ENCODE measurements at places on chromosomes 1 and 21.
A peak's percentile ranks its signal among the peaks of the same experiment; 100 is the strongest.

GRCh38 chr1:74847715-74848114 lies 114.8 kb downstream of the TYW3 start:
- DNase-seq = no peak

- no peak for DNase-seq
These were observed 23.2 kb downstream of the SLC44A5 start for GRCh38 chr1:75587692-75588091.

GRCh38 chr1:47562799-47563198 lies 125.0 kb downstream of the FOXD2 start:
- no peak for DNase-seq

GRCh38 chr1:235511470-235512240 lies 7.4 kb upstream of the B3GALNT2 start:
- no peak for DNase-seq

DNA sequence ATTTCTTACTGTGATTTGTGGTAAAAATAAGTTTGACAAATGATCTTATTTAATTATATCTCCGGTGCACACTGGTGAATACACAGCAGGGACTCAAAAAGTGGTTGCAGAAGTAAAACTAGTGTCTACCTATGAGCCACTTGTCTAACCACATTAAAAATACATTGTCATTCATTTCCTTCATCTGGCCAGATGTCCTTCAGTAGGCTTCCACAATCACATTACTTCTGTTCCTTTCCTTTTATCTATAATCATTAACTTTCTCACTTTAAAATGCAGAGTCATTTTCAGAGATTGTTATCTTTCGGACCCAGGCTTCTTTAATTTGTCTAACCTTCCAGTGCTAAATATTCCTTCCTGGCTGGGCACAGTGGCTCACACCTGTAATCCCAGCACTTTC lies 3.0 kb downstream of the RBBP5 start:
- DNase-seq = no peak

DNA sequence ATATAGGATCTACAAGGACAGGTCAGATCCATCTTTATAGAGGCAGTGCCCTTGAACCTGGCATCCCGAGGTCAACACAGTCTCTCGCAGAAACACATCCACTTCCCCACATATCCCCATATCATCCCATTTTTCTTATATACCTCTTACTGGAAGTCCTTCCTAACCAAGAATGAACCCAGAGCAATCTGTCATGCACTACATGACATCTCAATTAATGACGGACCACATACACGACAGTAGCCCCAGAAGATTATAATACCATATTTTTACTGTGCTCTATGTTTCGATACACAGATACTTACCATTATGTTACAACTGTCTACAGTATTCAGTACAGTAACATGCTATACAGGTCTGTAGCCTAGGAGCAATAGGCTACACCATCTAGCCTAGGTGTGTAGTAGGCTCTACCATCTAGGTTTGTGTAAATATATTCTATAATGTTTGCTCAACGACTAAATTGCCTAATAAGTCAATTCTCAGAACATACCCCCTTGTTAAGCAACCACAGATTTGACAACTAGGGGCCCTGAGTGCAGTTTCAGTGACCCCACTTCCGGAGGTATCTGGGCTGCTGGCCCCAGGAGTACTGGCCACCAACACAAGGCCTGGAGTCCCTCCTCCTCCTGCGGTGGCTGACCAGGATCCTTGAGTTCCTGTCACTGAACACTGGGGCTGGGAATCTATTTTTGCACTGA lies 28.1 kb downstream of the PTPN14 start:
- no peak for DNase-seq

GRCh38 chr1:58848818-58849411 lies 65.1 kb upstream of the JUN start:
- peak; percentile 57 for DNase-seq

DNA sequence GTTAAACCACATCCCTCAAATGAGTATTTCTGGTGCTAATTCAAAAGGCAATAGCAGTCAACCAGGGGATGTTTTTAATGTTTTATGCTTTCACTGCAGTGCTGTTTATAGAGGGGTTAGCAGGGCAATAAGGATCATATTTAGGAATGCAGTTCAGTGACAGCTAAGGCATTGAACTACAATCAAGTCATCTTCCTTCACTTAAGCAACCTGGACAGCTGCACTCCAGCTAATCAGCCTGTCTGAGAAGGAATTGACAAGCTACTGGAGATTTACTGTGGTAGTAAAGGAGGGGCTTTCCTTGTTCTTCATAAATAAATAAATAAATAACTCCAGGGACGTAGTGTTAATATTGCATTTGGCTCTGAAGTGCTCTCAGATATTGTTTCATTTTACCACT lies 93.9 kb downstream of the DAB1 start:
- no peak for DNase-seq

- no peak for DNase-seq
These were observed 19.9 kb downstream of the ACOT11 start for GRCh38 chr1:54567961-54568360.

- DNase-seq = no peak
These were observed 178.6 kb downstream of the TGFBR3 start for GRCh38 chr1:91707114-91707889.

- DNase-seq = no peak
These were observed 22.0 kb upstream of the KCTD3 start for GRCh38 chr1:215545096-215545495.

DNA sequence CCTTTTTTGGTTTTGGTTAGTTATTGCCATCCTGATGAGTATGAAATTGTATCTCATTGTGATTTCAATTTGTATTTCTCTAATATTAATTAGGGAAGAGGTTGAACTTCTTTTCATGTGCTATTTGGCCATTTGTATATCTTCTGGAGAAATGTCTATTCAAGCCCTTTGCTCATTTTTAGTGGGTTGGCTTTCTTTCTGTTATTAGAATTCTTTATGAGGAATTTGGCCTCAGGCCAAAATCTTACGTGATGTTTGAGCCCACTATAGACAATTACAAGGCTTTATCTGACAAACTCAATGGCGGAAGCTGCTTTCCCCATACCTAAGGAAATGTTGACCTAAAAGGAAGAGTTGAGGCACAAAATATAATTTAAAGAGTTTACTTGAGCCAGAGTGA lies 32.9 kb downstream of the IVNS1ABP start:
- DNase-seq = no peak

DNA sequence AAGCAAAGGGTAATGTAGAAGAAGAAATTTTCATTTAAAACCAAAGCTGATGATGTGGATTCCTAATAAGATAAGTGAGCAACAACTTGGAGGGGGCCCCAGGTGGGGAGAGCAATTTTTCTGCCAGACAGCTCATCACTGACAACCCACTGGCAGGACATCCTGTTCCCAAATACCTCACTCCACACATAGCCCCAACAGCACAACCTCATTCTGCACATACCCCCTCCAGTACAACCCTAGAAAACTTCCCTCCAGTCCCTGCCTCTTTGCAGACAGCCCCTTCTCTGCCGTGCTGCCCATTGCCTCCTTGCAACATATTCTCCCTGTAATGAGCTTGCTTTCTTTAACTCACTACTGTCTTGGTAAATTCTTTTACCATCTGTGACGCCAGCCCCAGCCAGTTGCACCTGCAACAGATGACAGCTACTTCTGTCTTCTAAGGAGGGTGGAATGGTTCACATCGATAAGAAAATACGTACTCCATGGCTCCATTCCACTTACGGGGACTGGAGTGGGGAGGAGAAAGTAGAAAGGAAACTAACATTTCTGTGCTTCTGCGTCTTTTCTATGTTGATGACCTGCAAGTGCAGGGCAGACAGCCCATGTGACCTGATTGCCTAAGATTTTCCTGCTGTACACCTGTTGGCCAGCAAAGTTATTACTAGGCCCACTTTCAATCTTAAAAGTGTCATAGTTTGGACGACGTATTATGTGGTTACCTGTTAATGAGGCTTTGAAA lies 14.7 kb downstream of the RHEX start:
- DNase-seq = no peak

GRCh38 chr1:160325252-160325651 lies 17.8 kb downstream of the COPA start:
- DNase-seq = no peak

- DNase-seq = no peak
These were observed 11.9 kb upstream of the SRARP start for GRCh38 chr1:15992187-15992553.

- no peak for DNase-seq
These were observed 250.3 kb downstream of the SDCCAG8 start for GRCh38 chr1:243505986-243506689.

- DNase-seq = no peak
These were observed 55.3 kb downstream of the SHCBP1L start for GRCh38 chr1:182897696-182898095.

DNA sequence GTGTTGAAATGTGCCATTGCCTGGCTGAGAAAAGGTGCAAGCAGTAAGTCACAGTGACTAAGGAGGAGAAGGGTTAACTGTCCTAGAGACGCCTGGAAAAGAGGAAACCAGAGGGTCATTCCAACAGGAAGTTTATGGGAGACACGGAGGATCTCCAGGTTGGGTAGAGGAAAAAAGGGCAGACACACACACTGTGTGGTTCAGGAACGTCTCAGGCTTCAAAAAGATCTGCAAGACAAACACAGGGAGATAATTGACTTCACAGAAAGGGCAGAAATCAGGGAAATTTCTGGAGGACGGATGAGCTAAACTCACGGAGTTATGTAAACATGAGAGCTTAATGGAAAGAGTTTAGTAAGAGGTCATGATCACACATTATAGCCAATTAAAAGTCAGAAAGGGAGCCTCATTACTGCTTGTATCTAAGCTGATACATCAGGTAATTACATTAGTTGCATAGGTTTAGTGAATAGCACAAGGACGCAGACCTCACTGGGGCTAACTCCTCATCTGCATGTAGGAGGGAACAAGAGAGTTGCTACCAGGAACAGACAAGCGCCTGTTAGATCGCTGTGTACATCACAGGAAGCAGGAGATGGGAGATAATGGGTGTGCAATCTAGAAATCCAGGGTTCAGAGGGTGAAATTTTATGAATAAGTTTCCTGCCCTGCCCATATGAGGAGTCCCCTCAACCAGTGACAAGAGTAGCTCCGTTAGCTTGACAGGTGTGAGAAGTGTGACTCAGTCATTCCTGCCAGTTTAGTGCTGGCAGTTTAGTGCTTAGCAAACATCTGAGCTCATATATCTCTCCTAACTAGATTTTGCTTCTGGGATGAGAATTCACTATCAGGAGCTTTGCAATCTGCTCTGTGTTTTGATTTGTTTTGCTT lies 96.6 kb upstream of the TNR start:
- no peak for DNase-seq

- no peak for DNase-seq
These were observed 29.7 kb downstream of the AJAP1 start for GRCh38 chr1:4684136-4684535.

GRCh38 chr1:16120407-16120806 lies 35.5 kb downstream of the EPHA2 start:
- no peak for DNase-seq

DNA sequence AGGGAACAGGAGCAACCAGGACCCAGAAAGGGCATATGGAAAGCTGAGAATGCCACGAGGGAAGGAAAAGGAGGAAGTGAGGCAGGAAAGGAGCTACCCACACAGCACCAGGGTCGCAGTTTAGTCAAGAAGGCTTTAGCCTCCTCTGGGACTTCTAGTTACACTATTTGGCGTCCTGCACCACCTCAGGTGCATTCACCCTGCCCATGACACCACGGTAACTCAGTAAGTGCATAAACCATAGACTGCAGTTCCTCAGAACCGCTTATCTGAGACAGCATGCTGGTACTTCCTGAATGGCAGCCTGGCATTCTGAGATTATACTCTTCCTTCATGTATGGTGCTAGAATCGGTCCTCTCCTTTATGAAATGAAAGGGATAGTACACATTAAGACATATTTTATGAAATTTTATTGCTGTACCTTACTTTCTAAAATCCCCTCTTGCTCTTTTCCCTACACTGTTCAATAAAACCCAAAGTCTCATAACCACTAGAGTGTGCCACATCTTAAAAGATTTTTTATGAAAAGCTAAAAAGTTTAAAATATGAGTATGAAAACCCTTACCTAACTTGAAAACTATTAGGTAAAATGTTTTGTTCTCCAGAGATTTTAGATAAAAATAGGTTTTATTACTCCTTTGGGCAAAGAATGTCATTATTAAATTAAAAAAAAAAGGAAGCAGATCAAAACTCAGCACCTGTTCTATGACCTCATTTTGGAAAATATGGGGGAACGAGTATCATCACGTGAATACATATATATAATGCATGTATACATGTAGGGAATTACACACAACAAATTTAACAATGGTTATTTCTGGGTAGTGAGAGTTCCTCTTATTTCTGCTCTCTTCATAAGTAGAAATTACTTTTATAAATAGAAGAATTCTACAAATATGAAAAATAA lies 67.3 kb downstream of the VAV3 start:
- no peak for DNase-seq

DNA sequence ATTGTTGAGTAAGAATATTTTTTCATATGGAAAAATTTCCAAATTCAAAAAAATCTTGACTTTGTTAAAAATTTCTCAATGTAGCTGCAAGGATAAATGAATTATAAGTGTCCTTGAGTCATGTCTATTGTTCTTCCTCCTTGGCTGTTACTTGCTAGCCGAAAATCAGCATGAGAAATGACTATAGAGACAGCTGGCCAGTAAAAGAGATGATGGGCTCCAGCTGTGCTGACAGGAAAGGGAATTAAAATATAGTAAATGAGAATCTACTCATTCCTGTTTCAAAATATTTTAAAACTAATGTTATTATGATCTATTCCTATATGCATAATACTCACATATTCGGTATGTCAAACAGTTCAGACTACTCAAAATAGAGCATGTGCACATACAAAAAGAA lies 1292.6 kb downstream of the BRINP3 start:
- no peak for DNase-seq

GRCh38 chr21:28325618-28326017 lies 667.1 kb downstream of the LTN1 start:
- no peak for DNase-seq

GRCh38 chr1:172308577-172308976 lies 111.9 kb upstream of the C1orf105 start:
- DNase-seq = no peak

- DNase-seq = no peak
These were observed 26.2 kb downstream of the TCP10L start for GRCh38 chr21:32559006-32559610.

DNA sequence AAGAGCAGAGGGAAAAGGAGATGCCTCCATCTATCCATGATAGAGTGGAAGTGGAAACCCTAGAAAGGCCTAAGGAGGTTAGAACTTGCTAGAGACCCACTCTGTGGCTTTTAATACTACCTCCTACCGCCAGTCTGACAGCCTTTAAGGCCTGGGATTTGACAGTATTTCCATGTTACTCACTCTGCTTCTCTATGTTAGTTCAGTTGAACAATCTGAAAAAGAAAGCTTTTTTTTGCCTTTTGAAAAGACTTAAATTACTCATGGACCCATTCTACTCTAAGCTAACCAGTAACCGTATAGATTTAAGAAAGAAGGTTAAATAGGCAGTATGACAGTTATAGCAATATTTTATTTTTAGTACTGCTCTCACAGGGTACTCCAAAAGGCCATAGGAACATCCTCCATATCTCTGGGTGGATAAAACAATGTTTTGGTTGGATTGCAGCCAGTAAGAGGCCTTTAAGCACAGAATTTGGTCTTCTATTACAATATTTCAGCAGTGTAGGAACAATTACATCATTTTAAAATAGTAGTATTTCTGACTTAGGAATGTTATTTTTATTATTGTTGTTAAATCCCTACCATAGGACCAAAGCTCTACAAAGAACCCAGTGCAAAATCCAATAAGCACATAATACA lies 15.9 kb upstream of the GPR25 start:
- DNase-seq = peak; percentile 23

GRCh38 chr1:203464743-203465142 lies 10.9 kb upstream of the PRELP start:
- no peak for DNase-seq

- DNase-seq = no peak
These were observed 16.5 kb downstream of the PLEKHA6 start for GRCh38 chr1:204343247-204343646.

Data from AG09319 (cell line).